ENCODE measurements at places on chromosomes 3 and 15.
A peak's percentile ranks its signal among the peaks of the same experiment; 100 is the strongest.

DNA sequence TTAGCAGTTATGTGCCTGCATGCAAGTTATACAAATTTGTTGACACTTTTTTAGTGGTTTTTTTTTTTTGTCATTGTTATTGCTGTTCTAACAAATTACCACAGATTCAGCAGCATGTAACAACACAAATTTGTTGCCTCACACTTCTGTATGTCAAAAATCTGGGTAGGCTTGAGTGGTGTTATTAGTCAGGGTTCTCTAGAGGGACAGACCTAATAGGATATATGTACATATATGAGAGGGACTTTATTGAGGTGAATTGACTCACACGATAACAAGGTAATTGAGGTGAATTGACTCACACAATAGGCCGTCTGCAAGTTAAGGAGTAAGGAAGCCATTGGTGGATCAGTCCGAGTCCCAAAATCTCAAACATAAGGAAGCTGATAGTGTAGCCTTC, 15.0 kb upstream of the PLSCR1 start:
- DNase-seq, result no peak

DNA sequence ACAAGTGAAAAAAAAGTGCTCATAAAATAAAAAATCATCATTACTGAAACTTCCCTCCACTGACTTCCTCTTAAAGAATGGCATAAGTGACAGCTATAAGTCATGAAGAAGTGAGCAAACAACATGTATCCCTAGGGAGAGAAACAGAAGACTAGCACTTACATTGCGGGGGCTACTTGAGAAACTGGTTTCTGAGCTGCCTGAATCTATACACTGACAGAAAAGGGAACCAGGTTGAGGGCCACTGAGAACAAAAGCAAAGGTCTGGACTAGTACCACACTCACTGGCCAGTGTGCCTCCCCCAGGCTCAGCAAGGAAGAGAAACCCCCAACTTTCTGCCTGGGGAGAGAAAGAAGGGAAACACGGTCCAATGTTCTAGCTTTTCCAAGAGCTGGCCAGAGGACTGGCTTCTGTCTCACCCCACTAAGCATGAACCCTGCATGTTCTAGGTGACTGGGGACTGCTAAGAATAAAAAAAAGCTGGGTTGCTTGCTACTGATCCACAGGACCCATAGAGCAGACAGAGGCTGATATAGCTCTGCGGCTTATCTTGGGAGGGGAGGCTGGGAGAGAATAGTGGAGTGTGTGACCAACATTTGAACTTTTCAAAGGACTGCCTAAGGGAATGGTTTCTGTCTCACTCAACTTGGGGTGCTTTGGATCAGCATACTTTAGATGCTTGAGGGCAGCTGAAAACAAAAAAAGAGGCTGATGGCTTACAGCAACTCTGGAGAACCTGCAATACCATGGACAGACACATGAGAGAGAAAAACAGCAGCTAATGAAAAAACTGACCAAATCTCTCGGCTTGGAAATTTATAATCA, 8.1 kb downstream of the RAD18 start:
- no peak for DNase-seq

DNA sequence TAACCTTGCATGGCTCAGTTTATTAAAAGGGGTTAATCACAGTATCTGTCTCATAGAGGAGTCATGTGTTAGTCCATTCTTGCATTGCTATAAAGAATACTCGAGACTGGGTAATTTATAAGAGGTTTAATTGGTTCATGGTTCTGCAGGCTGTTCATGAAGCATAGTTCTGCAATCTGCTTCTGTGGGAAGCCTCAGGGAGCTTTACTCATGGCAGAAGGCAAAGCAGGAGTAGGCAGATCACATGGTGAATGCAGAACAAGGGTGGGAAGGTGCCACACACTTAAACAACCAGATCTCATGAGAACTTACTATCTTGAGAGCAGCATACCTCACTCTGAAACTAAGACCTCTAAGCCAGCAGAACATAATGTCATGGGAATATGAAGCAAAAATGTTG, 42.2 kb upstream of the PTX3 start:
- no peak for DNase-seq

DNA sequence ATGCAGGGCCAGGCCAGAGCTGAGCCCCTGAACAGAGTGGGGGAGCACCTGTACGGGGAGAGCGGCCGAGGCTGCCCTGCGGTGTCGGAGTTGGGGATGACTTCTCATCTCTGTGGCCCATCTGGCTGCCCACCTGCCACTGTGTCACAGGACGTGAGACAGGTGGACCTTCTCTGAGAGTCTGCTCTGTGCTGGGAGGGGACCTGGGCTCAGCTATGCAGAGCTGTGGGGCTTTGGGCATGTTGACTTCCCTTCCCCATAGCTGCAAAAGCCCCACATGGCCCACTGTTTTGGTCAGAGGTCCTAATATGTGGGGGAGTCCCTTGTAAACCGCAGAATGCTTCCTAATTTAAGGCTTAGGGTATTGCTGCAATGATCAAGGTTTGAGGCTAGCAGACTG, 68.0 kb upstream of the TRPM1 start:
- no peak for DNase-seq

DNA sequence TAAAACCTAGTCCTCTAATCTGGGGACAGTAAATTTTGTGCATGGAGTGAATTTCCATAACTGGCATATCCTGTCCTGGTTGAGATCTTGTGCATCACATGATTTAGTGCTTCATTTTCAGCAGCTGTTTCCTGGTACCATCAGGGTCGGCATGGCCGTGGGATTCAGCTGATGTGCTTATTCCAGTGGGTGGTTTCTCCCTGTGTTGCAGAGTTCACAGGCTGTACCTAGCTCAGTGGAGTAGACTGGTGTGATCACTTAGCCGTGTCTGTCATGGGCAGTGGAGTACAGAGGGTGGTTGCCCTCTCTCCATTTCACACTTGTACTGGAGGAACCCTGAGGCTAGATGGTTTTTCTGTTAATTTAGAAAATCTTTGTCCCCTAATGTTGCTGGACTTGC, 228.5 kb downstream of the PTPRG start:
- no peak for DNase-seq

DNA sequence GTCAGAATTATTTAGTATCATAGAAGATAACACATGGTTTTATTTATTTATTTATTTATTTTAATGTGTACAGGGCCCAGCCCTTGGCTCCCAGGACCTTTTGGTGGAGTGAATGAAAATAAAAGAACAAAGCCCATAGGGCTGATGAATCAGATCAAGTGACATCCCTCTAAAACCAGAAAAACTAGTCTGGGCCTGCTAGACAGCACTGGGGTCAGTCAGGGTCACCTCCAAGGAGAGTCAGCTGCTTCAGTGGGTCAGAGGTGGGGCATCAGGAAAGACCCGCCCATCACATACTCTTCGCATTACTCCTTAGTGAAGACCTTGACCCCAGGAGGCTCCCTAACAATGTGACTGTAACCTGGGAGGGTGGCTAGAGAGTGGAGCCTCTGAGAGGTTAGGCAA, 12.8 kb downstream of the PPCDC start:
- DNase-seq, result no peak

DNA sequence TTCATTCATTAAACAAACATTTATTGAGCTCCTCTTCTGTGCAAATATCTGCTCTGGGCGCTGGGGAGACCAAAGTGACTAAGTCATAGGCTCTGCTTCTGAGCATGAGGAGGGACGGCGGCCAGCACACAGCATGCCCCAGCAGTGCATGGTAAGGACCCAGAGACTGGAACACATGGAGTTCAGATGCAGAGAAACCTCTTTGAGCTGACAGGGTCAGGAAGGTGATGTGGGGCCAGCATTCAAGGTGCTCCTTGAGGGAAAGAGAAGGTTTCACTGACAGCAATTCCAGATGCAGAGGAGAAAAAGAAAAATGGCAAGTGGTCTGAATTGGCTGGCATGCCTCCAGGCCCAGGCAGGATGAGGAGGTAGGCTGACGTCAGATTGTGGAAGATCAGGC, 234.5 kb downstream of the UACA start:
- DNase-seq, result no peak

- DNase-seq, result no peak
These were observed 51.6 kb upstream of the LCTL start for GRCh38 chr15:66617137-66618090.

GRCh38 chr3:48157950-48158376, 30.3 kb downstream of the CDC25A start:
- peak; percentile 22 for DNase-seq

- no peak for DNase-seq
These were observed 76.8 kb upstream of the HRH1 start for GRCh38 chr3:11077466-11077865.

GRCh38 chr3:14802381-14802731, 16.4 kb upstream of the FGD5 start:
- no peak for DNase-seq

GRCh38 chr15:87387766-87388165, 868.8 kb downstream of the NTRK3 start:
- no peak for DNase-seq
